Activated T-helper 1 cell treated with anti-CD3 and anti-CD28 coated beads, Interleukin-2, amount 50 U/mL, for 16 hours (primary cell): ENCODE measurements at places on chromosomes 5 and 9.

DNA sequence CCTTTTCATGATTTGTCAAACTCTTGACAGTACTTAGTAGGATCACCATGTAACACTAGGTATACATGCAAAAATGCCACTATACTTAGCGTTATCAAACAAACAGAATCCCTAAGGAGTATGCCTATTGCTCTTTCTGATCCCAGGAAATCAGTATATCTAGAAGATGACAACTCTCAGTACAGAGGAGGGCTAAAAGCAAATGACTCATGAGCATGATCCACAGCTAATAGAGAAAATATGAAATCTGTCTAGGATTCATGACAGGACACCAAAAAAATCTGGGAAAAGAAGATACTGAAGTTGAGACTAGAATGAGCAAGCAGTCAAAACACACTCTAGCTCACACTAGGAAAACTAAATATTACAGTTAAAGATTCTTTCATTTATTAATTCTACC, 89.2 kb downstream of the RAPGEF6 start:
- DNase-seq: no peak

DNA sequence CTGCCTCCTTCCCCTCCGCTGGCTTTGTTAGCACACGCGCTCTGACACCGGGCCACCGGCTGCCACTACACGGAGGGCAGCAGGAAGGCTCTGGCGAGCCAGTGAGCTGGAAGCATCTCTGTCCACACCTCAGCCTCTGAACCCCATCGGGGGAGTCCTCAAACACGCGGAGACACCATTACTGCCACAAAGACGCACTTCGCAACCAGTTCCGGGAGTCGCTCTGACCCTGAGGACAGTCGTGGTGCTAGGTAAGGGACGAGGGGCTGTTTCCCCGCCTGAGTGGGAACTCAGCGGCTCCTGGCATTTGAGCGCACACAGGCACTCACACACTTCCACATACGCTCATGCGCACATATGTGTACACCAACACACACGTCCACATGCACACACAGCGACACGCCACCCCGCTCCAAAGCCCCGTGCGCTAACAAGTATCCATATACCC, 160.0 kb downstream of the C9orf152 start:
- no peak for DNase-seq

GRCh38 chr5:154647114-154647760, 107.9 kb upstream of the LARP1 start:
- DNase-seq: no peak

DNA sequence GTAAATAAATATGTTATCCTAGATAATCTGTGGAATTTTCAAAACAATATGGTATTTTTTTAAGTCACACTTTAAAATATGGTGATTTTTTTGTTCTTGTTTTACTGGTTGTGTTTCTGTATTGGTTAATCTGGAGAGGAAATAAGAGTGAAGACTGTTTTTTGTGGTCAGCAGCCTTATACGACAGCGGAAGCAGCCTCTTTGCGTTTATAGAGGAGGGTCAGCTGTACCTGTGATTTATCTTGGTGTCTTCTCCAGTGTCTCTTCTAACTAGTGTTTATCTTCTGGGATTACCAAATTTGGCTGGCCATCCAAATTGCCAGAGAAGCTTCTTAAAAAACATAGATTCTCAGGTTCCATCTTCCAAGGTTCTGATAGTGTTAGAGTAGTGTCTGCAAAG, 58.7 kb downstream of the ICE1 start:
- no peak for DNase-seq

DNA sequence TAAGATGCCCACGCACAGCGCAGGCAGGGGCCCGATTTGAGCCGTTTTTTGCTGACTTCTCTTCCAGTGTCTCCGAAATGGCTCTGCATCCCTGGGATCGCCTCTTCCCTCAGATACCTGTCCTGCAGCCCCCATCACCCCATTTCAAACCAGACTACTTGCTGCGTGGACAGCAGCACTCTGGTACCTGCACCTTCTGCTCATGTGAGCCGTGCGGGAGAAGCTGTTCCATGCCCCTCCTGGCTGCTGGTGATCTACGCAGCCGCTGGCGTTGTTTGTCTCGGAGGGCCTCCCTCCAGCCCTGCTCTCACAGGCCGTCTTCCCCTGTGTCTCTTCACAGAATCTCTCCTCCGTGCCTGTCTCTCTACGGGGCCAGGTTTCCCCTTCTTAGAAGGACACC, 13.4 kb downstream of the CEP72 start:
- no peak for DNase-seq

- DNase-seq: no peak
These were observed 105.4 kb downstream of the DCP2 start for GRCh38 chr5:113081881-113082546.

GRCh38 chr5:79202076-79202475, 33.9 kb upstream of the JMY start:
- no peak for DNase-seq

GRCh38 chr9:117437283-117437682, 22.4 kb upstream of the ASTN2 start:
- DNase-seq: no peak

DNA sequence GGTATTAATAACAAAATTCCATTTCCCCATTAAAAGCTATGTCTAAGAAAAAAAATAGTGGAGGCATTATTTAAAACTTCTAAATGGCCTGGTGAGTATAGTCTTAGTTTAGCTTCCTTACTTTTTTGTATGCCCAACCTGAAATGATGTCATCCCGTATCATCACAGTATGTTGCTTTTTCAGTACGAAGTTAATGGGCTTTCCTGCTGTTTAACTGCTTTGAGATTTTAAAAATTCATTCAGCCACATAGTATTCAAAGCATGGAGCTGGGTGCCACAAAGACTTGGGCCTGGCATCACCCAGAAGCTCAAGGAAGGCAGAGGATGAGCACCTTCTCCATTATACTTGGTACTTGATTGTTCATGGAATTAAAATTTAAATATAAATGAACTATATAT, 7.4 kb downstream of the F2RL2 start:
- no peak for DNase-seq

DNA sequence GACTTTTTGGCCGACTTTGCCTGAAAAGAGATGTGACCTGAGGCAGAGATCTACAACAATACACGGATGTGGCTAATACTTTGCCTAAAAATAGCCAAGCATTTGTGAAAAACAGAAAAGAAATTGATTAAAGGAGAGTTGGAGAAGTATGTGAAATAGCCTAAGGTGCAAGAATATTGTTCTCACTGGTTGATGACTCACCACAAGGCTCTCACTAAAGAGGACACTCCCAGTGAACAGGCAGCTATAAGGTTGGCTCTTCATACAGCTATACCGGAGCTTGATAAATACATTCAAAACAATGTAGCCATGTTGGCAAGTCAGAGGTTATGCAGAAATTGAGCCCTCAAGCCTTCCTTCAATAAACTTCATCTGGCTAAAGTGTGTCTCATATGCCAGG, 317.2 kb upstream of the GRAMD2B start:
- no peak for DNase-seq

DNA sequence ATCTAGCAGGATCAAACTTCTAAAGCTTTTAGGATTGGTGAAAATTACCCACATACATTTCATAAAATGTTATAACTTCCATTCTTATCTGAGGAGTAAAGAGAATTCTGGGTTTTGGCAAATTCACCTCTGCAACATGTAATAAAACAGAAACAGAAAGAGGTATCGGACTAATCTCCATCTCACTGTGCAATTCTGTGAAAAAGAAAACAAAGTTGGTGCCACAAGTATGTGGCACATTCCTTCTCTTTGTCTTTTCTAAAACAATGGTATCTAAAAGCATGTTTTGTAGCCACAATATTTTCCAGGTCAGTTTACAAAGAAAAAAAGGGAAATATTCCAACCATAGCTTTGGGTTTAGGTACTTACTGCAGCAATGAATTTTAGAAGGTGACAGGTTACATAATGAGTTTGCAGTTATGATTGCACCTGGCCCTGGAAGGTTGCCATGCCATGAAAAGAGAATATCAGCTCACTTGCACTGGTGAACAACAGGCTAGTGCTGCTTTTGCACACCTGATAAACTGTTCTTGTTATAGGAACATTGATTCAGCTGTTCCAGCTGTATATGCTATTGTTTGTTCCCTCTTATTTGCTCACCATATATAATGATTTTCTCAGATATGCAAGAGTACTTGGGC, 491.3 kb upstream of the MEF2C start:
- no peak for DNase-seq
